SHP77 treated with DMSO at 0.1 percent for 48 hours (cell line): ENCODE measurements at places on chromosomes 3 and 15.

DNA sequence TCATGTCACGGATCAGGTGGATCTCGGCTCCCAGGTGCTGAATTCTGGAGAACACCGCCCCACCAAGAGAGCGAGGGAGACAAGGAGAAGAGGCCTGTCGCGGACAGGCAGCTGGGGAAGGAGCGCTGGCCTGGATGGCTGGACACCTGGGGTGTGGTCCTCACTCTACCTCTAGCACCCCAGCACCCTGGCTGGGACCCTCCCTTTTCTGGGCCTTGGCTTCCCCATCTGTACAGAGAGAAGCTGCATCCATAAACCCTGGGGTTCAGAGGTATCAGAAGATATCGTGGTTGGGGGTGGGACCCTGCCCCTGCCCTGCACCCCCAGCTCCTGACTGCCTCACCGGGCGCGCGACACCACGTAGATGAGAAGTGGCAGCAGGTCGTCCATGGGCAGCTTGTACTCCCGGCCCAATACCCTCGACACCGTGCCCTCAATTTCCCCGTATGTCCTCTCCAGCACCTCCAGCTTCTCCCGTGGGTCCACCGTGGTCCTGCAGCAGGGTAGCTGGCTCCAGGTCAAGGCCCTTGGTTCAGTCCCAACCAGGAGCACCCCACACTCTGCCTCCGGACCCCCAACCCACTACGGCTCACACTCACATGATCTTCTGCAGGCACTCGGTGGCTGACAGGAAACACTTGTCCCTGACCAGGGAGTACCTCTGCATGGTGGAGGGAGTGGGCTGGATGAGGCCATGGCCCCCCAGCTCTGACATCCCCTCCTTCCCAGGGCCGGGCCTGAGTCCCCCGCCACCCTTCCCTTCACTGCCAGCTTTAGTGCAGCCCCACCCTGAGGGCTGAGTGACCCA is 21.7 kb downstream of the ALS2CL start:
- DNase-seq, result no peak

DNA sequence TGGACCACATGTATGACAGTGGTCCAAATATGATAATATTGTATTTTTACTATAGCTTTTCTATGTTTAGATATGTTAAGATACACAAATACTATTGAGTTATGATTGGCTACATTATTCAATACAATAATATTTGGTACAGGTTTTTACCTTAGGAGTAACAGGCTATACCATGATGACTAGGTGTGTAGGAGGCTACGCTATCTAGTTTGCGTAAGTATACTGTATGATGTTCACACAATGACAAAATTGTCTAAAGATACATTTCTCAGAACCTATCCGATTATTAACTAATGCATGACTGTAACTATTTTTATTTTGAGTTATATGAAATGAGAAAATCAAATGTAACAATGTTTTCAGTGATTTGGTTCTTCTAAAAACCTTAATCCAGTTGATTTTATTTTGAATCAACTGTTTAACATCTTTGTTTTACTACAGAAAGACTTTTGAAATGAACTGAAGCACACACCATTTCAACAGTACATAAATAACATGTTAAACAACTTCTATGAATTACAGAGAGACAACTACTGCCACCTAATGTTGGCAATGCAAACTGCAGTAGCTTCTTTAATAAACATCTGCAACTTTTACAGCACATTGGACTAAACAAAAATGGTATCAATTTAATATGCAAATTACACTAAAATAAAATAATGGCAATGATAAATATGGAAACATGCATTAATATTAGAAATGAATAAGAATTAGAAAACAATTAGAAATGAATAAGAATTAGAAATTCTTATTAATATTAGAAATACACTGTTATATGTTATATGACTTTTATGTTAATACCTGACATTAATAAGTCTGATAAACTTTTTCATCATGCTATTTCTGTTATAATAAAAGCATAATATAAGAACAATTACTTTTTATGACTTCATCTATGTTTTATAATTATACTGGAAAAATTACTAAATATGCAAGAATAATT is 255.7 kb downstream of the MBNL1 start:
- no peak for DNase-seq

DNA sequence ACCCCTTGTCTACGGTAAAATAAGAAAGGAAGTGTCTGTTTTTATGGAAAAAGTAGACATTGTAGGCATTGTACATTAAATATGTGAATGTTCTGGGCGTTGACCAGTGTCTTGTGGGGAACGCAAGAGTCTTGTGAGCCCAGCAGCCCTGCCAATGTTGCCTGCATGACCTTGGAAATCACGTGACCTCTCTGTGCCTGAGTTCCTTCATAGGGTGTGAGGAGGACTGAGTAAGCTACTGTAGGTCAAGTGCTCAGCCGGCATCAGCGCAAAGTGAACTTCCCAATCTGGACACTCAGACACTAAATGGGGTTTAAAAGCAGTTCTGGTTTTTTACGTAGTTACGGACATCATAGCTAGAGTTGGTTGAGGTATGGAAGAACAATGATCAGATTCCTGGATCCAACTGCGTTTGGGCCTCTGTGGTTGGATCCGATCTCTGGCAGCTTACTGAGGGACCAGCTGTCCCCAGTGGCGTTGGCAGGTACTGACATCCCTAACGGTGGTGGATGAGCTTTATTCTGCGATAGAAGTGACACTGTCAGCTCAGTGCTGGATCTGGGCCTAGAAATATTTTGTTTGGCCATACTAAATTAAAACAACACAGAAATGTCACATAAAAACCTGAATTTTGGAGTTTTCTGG is 63.8 kb downstream of the SPSB4 start:
- no peak for DNase-seq

- no peak for DNase-seq
Observed at GRCh38 chr3:67030785-67031740, 33.0 kb downstream of the KBTBD8 start.

DNA sequence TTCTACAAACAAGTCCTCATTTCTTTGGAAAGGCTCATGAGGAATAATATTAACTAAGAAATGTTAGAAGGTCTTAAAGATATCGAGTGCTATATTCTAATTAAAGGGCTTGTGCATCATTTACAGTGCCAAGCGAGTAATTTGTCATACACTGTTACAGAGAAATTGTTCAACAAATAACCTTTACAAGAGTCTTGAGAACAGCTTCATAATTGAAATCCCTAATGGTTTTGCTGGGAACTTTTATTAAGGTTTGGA is 209.5 kb downstream of the MECOM start:
- no peak for DNase-seq

DNA sequence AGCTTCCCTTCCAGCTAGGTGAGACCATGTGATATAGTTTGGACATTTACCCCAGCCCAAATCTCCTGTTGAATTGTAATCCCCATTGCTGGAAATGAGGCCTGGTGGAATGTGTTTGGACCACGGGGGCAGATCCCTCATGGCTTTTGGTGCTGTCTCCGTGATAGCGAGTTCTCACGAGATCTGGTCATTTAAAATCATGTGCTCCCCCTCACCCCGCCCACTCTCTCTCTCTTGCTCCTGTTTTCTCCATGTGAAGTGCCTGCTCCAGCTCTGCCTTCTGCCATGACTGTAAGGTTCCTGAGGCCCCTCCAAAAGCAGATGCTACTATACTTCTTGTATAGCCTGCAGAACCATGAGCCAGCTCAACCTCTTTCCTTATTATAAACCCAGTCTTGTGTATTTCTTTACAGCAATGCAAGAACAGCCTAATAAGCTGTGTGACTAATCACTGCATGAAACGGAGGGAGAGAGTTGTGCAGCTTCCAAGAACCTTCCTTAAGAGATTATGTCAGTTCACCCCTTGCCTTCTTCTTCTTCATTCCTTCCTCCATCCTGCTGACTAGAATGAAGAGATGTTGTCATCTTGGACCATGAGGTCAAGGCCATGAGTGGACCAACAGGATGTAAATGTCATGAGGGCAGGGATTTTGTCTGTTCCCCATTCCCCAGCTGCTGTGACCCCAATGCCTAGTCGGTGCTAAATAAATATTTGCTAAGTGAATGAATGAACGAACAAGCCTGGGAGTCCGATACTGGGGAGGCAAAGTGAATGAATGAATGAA is 91.0 kb downstream of the CPN2 start:
- no peak for DNase-seq

GRCh38 chr3:138260611-138261010 is 69.0 kb downstream of the NME9 start:
- no peak for DNase-seq

DNA sequence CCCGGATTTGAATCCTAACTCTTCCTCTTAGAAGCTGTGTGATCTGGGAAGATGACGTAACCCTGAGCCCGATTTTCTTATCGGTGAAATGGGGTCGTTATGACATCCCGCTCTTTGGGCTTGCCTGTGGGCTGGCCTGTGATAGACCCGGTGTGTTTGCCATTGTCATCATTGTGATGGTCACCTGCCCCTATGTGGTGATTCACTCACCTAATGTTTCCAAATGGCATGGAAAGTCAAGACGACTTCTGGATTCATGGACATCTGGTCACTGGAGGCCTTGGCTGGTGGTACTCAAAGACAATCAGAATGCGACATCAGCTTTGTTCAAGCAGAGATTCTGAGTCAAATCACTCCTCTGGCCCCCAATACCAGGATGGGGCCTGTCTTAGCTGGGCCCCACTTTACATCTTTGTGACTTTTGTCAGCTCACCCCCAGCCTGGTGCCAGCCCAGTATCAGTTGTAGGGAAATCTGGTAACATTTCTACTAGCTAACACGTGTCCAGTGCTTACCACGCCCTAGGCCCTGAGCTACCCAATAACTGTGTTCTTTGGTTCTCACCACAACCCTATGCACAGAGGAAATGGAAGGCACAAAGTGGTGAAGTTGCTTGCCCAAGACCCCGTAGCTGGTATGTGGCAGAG is 2.8 kb downstream of the TMEM43 start:
- DNase-seq, result no peak

DNA sequence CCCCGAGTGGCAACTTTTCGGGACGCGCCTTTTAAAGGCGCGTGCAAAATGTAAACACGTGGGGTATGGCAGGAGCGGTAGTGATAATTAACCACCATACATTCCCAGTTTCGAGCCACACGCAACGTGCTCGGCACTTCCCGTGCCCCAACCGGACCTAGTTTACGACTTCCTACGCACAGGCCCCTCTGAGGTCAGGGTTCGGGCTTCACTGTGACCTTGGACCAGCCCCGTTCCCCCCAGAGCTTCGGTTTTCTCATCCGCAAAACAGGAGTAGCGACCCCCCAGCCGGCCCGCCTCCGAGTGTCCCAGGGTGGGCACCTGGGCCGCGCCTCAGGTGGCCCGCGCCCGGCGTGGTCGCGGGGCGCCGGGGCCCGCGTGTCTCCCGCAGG is 451 bp downstream of the CHCHD4 start:
- DNase-seq, result no peak

- no peak for DNase-seq
Observed at GRCh38 chr3:24299246-24299805, 195.3 kb downstream of the THRB start.

DNA sequence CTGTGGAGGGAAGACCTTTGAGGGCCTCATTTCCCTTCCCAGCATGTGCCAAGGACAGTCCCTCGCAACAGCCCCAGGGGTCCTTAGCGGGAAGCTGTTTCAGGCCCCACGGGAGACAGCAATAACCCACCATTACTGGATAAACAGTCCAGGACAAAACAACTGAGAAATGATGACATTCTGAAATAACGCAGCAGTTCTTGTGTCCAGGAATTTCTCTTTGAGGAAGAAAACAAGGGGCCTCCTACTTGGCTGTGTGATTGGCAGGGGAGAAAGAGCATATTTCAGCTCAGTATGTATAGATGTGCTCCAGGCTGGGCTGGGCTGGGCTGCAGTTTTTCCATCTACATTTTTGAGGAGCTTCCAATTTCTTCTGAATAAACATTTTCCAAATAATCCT is 82.2 kb upstream of the THBS1 start:
- no peak for DNase-seq

- no peak for DNase-seq
Observed at GRCh38 chr15:96333131-96334016, 2.9 kb downstream of the NR2F2 start.

GRCh38 chr15:100099976-100100375 is 241.8 kb downstream of the ADAMTS17 start:
- DNase-seq, result no peak

DNA sequence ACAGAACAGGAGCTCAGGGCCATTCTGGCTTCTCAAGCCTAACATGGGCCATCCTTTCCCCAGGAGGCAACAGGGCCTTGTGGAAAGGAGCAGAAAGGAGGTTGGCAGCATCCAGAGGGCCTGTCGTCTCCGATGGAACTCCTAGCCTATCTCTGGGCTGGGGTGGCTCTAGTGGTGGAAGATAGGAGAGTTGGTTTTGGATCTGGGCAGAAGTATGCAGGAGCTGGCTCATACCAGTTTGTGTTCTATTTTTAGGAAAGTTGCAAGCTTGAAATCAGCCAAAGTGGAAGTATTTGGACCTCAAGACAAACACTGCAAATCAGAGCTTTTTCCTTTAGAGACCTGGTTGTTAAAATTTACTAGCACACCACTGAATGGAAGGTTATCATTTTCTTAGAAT is 35.4 kb upstream of the XCR1 start:
- DNase-seq, result no peak

DNA sequence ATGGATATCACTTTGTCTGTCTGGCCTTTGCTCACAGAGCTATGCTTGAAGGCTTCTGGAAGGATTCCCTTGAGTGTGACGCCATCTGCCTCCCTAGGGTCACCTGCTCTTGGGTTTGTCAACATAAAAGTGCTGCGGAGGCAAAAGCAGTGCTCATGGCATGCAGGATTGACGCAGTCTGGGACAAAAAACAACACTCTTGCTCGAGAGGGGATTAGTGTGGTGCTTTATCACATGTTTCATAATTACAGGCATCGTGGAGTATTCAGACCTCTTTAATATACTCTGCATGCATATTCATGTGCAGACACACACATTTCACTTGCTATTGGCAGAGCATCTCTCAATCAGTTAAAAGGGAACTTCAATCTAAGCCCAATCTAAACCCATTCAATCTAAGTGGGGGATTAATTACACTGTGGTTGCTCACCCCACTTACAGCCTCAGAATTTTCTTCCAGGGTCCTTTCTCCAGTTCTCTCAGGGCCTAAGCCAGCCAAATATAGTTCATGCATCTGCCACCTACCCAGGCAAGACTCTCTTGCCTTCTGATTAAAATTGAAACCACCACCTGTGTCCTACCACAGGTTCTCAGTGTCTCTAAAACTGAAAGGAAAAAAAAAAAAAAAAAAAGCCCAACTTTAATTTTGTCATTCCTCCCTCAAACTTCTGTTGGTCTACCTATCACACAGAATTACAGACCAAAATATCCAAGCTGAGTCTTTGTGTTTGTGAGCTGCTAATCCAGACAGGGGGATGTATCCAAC is 75.6 kb downstream of the BFSP2 start:
- DNase-seq, result peak; percentile 96

DNA sequence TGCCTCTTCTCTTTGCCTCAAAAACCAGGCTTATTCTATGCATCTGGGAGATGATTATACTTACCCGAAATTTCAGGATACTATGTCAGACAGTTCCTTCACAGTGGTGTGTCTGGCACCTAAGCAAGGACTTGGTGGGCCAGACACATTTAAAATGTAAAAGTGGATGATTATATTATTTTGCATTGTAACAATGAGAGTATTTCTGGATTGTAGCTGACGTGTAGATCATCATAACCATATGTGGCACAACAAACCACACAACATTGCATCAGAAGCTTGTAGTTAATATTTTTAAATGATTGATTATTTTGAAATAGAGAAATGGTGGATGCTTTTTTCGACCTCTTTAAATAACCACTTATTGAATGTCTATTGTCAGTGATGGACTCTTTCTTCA is 109.0 kb downstream of the TIGIT start:
- no peak for DNase-seq

- no peak for DNase-seq
Observed at GRCh38 chr15:63082366-63082765, 39.3 kb upstream of the LACTB start.
